ENCODE measurements at places on chromosomes 7 and 10.

DNA sequence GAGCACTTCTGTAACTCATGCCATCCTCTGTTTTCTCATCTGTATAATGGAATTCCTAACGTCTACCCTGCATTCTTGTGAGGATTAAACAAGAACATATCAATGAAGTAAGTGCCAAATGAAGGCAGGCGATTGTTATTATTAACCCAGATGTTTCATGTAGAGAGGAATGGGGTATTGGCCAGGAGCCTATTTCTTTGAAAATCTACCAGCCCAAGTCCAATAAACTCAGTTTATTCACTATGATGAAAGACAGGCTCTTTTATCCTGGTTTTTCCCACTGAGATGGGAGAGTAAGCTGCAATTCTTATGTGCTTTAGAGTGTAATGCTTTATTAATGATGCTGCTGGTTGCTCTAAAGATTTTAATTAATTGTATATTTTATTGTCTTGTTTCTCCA is 9.6 kb downstream of the CTTNBP2 start:
- DNase-seq, result no peak

- DNase-seq, result no peak
These were observed 9.5 kb upstream of the TBX20 start for GRCh38 chr7:35263396-35263795.

- no peak for DNase-seq
These were observed 167.4 kb downstream of the PTPN20 start for GRCh38 chr10:47078393-47079203.

- DNase-seq, result no peak
These were observed 135.9 kb downstream of the ABCA13 start for GRCh38 chr7:48307041-48307714.

GRCh38 chr7:144782883-144783282 is 53.0 kb downstream of the TPK1 start:
- no peak for DNase-seq

DNA sequence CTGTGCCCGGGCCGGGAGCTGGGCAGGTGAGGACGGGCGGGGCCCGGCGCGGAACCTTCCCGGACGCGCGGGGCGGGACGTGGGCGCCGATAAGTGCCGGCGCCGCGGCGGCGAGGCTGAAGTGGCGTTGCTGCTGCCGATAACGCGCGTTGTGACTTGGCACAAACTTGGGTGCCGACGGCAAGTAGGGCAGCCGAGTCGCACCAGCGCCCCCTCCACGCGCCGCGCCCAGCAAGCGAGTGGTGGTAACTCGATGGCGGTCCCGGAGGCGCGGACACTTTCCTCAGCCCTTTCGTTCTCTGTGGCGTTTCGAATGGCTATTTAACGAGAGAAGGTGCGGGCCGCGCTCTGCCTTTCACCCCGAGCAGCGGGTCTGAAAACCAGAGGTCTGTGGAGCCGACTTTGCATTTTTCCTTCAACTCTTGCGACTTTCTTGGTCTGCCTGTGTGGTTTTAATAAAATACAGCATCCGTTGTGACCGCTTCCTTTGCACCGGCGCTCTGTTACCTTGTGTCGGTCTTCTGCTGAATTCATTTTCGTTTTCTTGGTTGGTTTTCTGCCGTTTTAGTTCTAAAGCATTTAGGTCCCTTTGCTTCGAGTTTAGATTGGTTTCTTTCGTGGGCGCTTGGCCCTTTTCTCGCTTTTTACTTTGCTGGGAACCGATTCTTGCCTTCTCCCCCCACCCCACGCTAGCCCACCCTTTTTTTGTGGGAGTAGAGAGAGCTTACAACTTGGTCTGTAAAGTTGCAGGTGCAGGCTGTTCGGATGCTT is 701 bp downstream of the STK17A start:
- no peak for DNase-seq

GRCh38 chr7:1567049-1567771 is 2.6 kb downstream of the PSMG3 start:
- DNase-seq, result no peak

DNA sequence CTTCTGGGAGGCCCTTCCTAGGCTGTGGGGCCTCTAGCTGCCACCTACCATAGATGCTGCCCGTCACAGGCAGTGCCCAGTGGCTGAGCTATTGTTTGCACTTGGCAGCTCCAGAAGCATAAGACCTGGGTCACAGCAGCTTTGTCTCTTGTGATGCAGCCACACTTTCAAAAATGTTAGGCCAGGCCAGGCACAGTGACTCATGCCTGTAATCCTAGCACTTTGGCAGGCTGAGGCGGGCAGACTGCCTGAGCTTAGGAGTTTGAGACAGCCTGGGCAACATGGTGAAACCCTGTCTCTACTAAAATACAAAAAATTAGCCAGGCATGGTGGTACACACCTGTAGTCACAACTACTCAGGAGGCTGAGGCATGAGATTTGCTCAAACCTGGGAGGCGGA is 9.5 kb upstream of the KAZALD1 start:
- DNase-seq, result no peak

DNA sequence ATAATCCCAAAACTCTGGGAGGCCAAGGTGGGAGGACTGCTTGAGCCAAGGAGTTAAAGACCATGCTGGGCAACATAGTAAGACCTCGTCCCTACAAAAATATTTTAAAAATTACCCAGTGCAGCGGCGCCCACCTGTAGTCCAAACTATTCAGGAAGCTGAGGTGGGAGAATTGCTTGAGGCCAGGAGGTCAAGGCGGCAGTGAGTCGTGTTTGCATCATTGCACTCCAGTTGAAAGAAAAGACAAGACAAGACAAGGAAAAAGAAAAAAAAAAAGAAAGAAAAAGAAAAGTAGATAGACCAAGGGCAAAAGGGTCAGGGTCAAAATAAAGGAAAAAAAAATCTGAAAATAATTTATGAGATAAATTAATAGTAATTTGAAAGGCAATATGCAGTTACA is 5.8 kb downstream of the ANXA7 start:
- no peak for DNase-seq

DNA sequence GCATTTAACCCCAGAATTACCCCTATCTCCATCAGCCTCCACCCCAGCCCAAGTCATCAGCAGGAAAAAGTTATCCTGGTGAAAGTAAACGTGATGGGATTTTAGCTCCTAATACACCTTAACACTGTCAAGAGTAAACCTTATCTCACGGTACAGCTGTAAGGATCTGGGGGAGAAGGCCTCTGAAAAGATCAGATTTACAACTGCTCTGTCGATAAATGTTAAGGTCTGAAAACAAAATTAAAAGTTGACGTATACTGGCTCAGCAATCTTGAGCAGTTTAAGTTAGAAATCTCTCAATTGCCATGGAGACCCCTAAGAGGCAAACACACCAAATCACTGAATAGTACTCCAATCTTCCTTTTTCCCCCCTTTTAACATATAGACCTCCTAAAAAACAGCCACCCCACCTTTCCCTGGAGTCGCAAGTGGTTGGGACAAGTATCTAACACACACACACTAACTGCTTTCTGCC is 6.1 kb downstream of the SKAP2 start:
- DNase-seq, result no peak

- no peak for DNase-seq
These were observed 839.2 kb upstream of the CELF2 start for GRCh38 chr10:10178476-10178875.

GRCh38 chr10:127345231-127345965 is 149.0 kb upstream of the INSYN2A start:
- no peak for DNase-seq

DNA sequence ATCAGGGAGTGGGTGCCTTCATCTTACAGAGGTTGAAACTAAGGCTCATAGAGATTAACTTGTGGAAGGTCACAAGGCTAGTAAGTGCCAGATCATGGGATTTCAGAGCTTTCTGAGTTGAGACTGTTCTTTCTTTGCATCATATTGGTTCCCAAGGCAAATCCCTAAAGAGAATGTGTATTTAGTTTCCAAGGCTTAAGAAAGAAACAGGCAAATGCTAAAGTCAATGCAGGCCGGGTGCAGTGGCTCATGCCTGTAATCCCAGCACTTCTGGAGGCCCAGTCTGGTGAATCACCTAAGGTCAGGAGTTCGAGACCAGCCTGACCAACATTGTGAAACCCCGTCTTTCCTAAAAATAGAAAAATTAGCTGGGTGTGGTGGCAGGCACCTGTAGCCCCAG is 19.8 kb downstream of the CDK1 start:
- DNase-seq, result no peak

DNA sequence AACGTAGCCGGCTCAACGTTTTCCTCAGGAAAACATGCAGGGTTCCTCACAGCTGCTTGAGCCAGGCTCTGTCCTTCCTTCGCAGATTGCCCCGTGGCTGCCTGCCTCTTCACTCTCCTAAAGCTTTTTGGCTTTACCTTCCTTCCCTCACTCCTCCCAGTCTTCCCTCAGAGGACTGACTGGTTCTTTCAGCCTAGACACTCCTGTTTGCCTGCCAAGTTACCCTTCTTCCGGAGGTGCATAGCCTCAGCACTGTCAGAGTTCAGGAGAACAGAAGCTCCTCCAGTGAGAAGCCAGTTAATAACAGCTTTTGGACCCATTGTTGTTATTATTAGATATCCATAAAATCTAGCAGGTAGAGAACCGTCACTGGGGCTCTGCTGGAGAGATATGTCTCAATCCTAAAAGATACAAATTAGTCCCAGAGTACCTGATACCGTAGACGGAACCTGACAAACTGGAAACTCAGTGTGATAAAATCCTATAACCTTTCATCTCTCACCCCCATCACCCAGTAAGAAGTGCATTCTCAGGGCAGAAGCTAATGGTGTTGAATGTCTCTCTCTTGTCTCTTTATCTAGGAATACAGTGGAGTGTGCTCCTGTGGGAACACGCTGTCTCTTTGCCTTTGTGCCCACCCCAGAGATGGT is 79.6 kb downstream of the SND1 start:
- DNase-seq, result no peak

DNA sequence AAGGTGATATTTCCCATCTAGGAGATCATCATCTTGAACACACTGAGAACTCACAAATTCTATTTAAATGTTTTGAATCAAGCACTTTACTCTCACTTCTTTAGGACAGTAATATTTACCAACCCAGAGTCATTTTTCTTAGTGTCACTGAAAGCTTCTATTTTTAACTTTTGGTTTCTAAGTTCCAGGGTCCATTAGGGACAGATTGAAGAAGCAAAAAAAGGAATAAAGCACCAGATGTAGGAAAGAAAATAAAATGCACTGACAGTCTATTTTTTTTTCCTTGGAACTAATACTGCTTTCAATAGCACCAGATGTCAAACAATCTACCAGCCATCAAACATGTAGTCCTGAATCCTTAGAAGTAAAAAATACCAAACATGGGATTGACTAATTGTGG is 526.7 kb upstream of the LRRN3 start:
- no peak for DNase-seq

- DNase-seq, result no peak
These were observed 29.0 kb downstream of the KLHDC10 start for GRCh38 chr7:130099331-130099730.

- DNase-seq, result peak; percentile 36
These were observed at the start of gene CHST3 for GRCh38 chr10:71964098-71964742. TSS of gene CHST3 (plus strand) at chr10:71964395. CDS start at chr10:72005843, 41,448 bp downstream.

DNA sequence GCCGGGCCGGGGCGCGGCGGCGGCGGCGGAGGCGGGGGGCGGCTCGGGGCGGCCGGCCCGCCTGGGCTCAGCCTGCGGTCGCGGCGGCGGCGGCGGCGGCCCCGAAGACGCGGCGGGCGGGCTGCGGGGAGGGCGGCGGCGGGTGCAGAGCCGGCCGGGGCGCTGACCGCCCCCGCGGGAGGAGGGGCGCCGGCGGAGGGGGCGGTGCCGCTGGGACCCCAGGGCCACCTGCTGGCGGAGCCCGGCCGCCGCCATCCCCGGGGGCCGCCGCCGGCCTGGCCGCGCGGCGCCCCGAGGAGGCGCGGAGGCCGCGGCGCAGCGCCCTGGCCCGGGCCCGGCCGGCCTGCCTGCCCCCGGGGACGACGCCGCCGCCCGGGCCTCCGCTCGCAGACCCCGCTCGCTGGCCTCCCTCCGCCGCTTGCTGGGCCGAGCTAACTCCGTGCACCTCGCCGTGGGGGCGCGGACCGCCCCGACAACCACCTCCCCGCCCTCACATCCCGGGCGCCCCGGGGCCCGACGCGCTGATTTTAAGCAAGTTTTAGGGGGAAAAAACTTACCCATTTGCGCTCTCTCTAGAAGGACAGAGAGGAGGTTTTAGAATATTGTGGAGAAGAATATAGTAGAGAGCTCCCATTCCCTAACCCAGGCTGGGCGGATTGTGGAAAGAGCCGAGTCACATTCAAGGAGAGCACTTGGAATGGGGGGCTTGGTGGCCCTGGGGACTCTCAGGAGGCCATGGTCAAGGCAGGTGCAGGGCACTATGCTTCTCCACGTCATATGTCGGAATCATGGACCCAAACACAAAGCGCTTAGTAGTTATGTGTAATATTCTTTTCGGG is at the start of gene BEND7:
TSS of gene BEND7 (minus strand) at position 140 of the 839 bp plus-strand sequence. CDS start 481 bp downstream, outside the sequence.
- DNase-seq, result no peak

- no peak for DNase-seq
These were observed 17.7 kb upstream of the GTPBP4 start for GRCh38 chr10:970311-971149.

DNA sequence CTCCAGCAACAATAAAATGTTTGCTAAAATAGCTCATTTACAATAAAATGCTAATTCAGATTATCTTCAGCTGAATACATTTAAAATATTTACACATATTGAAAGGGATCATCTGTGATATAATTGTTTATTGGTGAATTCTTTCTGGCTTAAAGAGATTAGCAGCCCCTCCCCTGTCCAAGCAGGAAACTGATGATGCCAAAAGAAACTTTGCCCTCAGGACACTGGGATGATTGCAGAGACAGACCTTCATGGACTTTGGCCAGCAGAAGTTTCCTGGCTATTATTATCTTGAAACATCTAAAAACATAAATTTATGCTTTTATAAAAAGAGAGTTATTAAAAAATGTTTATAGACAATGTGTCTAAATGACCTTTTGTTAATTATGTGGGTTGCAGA is 764.9 kb upstream of the MBL2 start:
- DNase-seq, result no peak

DNA sequence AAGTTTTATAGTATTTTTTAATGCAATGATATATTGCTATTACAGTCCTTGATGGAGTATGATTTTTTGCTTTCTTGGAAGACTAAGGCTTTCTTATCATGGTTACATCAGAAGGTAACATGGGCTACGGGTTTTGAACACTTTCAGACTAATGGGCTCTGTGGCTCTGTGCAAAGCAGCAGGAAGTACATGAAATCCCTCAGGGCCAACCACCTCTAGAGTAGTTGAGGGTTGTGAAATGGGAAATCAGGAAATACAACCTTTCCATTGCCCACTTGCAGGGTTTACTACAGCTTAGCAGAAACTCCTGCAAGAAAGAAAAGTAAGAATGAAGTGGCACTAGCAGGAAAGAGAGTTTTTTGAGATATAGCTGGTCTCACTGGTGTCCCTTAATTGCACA is 853.5 kb downstream of the KCNMA1 start:
- no peak for DNase-seq

- peak; percentile 23 for DNase-seq
These were observed 57.1 kb upstream of the RHOBTB1 start for GRCh38 chr10:61000769-61001730.

DNA sequence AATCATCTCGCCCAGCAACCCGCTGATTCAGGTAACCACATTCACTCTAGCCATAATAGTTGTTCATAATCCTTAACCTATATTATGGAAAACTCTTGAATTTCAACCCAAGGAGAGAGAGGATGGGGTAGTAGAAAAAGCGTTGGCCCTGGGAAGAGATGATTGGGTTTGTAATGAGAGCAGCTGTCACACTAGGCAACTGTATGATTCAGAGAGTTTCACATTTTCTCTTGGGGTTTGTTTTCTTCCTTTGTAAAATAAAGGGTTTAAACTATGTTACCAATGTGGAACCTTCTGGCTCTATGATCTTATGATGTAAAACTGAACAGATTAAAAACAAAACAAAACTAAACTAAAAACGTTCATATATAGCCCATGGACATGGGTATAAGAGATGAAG is 705.2 kb upstream of the IGFBP3 start:
- no peak for DNase-seq

- DNase-seq, result no peak
These were observed 97.4 kb upstream of the PIK3CG start for GRCh38 chr7:106767498-106768323.

All from nucleus accumbens (tissue), 56 donors.